ENCODE measurements at places on chromosomes 5 and 9.

DNA sequence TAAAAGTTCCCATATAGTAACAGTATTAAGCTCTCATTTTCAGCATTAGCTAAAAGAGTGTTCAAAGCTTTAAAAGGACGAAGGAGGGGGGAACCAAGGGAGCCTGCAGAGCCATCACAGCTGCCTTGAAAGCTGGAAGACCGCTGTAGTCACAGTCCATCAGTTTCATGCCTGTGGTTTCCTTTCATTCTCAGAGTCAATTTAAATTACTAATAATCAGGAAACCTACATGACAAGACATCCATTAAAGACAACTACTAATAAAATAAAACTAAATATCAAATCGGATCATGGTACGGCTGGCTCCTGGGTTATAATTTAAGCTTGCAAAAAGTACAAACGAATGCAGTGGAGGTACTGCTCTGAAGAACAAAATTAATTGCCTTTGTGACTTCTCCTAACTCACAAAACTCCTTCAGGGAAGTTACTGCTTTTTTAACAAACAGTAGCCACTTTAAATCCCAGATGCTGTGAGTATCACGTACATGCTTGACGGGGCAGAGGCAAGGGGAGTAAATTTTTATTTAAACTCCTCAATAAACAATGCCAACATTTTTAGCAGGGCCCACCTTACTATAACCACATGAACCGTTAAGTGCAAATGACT lies 213.5 kb downstream of the DENND1A start:
- no peak for DNase-seq

GRCh38 chr5:171646102-171647042 lies 139.2 kb upstream of the SMIM23 start:
- no peak for DNase-seq

DNA sequence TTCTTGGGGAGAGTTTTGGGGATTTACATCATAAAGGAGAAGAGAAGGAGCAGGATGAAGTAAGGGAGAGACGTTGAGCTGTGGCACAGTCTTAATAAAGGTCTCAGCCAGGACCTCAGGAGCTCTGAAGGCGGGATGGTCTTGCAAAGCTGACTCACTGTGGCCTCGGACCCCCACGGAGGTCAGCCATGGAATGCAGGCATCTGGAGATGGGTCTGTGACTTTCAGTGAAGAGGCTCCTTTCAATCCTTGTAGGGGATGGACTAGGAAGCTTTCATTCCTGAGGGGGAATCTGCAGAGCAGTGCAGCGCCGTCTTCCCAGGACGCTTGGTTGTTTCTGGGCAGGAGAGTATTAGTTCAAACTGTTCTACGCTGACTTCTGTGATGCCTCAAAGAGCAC lies 65.7 kb upstream of the BASP1 start:
- DNase-seq = no peak

- DNase-seq = peak; percentile 37
Measured at GRCh38 chr9:133707065-133707762, 30.9 kb downstream of the SARDH start.

DNA sequence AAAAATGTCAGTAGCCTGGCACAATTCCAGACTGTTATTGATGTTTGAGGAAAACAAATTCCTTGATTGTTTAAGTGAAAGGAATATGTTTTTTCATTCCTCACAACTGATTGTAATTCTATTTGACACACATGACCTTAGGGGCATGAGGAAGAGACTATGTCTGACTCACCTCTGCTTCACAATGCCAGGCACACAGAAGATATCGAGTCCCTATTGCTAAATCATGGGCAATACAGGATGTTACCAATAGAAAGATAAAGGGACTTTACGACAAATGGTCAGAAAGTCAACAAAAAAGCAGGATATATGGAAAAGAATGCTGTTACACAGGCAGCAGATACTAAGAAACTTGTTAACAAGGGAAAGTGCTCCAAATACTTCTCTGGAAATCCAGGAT lies 1903.5 kb downstream of the EFNA5 start:
- no peak for DNase-seq

GRCh38 chr5:140113180-140113698 lies 670 bp upstream of the PURA start:
- DNase-seq = peak; percentile 71

DNA sequence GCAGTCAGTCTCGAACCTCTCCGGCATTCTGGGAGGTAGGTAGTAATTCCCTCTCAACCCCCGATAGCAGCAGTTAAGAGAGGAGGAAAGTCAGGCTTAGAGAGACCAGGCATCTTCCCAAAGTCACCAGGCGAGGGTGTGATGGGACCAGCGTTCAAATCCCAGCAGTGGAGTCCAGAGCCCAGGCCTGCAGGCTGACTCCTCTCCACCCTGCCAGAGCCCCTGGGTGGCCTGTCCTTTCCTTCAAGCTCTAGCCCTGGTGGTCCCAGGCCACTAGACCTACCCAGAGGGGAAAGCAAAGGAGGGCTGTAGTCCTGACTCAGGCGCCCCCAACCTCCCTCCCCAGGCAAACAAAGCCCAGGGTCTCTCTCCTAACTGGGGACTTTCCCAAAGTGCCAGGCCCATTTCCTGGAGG lies 4.2 kb upstream of the NR5A1 start:
- DNase-seq = no peak

DNA sequence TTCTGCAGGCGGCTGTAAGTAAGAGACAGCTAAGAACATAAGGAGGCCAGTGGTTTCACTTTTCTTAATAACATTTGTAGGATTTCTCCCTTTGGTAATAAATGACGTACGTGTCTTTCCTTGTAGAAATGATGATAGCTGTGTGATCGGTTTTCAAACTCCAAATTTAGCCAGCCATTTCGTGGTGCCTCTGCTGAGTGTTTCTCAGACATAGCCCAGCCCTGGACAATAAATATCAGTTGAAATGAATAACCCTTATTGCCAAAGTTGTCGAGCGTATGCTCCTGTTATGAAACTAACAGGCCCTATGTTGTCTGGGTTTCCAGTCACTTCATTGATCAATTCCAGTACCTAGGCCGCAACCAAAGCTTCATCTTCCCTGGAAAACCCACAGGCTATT lies 75.0 kb upstream of the MSX2 start:
- DNase-seq = no peak

Measured in suprapubic skin (tissue), 4 donors.